ENCODE measurements at places on chromosomes 16 and 17.
A peak's percentile ranks its signal among the peaks of the same experiment; 100 is the strongest.

GRCh38 chr17:17060001-17060922 is 18.0 kb downstream of the MPRIP start:
- no peak for DNase-seq

DNA sequence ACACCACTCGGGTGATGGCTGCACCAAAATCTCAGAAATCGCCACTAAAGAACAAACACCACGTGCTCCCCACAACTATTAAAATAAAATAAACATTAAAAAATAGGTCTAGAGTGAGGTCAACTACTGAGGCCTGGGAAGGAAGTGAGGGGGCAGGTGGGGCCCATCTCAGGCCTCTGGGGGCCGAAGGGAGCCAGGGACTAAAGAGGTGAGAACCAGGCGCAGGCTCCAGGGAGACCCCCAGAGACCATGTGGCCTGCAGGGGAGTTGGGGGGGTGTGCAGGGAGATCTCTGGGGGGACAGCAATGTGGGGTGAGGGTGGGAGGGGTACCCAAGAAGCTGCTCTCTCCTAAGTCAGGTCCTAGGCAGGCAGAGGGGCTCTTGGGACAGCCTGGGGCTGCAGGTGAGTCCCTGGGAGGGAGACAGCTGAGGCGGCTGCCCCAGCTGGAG is 111.3 kb upstream of the SMURF2 start:
- DNase-seq: no peak

DNA sequence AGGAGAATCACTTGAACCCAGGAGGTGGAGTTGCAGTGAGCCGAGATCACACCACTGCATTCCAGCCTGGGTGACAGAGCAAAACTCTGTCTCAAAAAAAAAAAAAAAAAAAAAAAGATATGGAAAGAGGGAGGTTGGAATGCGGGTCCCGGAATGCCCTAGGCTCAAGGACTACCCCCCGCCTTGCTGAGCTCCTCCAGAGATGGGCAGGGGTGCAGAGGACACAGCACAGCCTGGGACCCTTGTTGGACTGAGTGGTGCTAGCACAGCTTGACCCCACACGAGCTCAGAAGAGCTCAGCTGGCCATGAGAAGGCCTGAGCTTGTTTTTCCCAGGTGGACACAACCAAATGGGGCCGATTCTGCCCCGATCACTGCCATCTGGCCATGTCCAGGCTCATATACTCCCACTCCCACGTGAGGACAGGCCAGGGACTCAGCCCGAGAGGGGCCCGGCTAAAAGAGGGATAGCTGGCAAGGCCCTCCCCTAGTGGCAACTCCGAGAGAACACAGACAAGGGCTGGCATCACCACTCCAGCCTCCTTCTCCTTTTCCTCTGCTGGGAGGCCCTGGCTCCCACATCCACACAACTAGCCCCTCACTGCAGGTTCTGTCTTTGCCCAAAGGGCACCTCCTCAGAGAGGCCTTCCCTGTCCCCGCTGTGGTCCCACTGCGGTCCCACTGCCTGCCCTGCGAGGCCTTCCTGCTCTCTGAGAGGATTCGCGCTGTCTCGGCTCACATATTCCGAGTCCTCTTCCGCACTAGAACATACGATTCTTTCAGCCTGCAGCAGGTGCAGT is 11.0 kb downstream of the SGCA start:
- DNase-seq: no peak

- DNase-seq: peak; percentile 15
Observed at GRCh38 chr17:8226536-8227237, 16.3 kb upstream of the AURKB start.

GRCh38 chr17:60641810-60642220 is 35.8 kb upstream of the BCAS3 start:
- DNase-seq: peak; percentile 3

- no peak for DNase-seq
Observed at GRCh38 chr17:82148997-82149396, 51.0 kb upstream of the FASN start.

DNA sequence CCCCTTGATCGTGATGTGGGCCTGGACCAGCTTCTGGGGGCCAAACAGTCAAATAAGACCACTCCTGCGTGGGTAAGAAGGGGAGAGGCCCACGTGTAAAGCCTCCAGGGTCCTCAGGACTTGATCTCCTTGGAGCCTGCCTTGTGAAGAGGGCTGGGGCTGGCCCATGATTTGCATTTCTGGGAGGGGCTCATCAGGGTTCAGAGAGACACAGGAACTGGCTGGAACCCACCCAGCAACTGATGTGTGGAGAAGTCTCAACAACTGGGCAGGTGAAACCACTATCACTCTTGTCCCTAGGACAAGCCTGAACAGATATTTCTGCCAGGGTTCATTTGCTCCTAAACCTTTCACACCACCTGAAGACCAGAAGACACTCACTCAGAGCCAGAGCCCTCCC is 214.7 kb downstream of the ZNF423 start:
- no peak for DNase-seq

- DNase-seq: no peak
Observed at GRCh38 chr16:88853325-88853941, 3.3 kb downstream of the GALNS start.

DNA sequence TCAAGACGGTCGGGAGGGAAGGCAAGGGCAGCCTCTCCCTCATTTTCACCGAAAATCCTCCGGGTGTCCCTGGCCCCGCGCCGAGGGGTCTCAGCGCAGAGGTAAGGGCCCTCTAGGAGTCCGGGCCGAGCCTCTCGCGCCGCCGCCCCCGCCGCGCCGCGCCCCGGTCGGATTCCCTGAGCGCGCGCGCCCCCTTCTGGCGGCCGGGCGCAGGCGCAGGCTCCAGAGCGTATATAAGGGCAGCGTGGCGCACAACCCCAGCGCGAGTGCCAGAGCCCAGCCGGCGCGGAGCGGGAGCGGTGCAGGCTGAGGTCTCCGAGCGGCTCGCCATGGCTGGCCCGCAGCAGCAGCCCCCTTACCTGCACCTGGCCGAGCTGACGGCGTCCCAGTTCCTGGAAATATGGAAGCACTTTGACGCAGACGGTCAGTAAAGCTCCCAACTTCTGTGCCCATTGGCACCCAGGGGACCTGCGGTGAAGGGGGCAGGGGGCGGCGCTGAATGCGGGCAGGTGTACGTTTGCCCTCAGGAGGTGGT is at the start of gene CALB2:
Gene CALB2 (plus strand): TSS at position 260 of the 535 bp plus-strand sequence. CDS start 70 bp downstream, at position 330.
- peak; percentile 5 for DNase-seq

DNA sequence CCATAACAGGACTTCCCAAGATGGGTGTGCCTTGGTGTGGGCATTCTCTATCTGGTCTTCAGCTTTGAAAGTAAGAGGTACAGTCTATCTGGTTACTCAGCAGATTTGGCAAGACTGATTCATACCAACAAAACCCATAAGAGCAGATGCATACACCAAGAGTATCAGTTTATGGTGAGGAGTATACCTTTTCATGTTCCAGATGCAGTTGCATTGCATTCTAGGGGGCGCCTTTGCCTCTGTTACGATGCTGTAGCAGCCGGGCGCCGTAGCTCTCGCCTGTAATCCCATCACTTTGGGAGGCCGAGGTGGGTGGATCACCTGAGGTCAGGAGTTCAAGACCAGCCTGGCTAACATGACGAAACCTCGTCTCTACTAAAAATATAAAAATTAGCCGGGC is 31.1 kb upstream of the CARMIL2 start:
- no peak for DNase-seq

DNA sequence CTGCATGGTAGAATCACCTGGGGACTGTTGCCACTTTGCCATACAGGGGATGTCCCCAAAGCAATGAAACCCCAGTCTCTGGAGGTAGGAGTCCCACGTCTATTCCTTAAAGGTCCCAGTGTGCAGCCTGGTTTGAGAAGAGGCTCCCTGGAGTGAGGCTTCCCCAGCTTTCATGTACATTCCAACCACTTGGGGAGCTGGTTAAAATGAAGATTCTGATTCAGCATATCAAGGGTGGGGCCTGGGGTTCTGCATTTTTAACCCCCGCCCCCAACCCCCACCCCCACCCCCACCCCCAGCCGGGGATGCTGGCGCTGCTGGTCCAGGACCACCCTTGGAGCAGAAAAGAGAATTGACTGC is 241.2 kb downstream of the FOXL1 start:
- no peak for DNase-seq

DNA sequence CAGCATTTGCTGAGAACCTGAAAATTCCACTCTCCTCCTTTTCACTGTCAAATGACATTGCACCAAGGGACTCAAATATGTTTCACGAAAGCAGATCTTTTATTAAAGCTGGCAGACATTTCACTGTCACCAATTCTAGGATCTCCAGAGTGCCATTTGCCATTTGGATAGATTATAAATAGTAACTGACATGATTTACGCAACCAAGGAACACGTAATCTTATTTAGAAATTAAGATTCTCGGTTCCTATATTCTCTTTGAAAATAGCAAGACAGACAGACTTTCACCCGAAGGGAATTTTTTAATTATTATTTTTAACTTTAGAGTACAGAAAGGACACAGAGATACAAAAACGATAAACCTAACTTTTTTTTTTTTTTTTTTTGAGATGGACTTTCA is 49.6 kb downstream of the ANKFY1 start:
- no peak for DNase-seq

DNA sequence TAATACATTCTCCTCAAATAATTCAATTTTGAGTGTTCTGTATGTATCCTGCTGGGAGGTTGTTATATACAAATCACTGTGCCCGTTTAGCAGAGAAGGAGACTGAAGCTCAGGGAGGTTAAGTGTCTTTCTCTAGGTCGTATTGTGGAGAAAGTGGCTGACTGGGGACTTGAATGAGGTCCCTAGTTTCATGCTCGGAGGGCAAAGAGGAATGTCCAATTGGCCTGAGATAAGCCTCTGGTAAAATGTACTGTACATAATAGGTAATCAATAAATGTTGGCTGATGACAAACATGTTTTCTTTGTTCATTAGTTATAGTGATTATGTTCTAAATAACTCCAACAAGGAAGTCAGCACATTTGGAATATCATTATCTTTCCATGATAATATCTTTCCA is 442.6 kb downstream of the UTP18 start:
- no peak for DNase-seq

GRCh38 chr16:87461466-87461991 is 31.3 kb downstream of the ZCCHC14 start:
- peak; percentile 44 for DNase-seq

- DNase-seq: no peak
Observed at GRCh38 chr17:7655541-7655840, 4.8 kb downstream of the ATP1B2 start.

DNA sequence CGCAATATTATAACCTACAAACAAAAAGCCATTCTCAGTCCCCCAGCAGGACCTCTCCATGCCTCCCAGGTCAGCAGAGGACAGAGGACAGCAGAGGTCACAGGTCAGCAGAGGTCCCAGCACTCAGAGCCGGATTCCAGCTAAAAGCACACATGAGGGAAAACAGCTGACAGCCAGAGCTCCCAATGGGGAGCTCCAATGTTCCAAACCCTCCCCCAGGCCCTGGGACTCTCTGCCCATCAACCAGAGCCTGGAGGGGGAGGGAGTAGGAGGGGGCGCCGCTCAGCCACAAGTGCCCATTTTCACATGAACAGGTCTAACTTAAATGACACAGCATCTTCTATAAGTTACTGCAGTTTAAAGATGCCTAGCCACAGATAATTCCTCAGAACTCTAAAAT is 77.5 kb downstream of the ANKRD11 start:
- no peak for DNase-seq

DNA sequence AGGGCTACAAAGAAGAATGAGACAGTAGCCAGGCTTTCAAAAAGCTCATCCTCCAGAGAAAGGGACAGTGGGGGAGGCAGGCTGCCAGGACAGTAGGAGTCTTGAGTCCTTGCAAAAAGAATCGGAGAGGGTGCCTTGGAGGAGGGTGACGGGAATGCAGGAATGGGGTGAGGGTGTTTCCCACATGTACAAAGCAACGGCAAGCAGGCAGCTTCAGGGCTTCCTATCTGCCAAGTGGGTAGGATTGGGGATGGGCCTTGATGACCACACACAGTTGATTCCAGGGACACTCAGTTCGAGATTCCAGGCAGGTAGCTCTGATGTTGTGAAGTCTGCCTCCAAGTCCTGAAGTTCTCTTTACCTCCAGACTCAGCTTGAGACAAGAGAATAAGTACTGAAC is 54.4 kb downstream of the C17orf67 start:
- DNase-seq: no peak

- DNase-seq: no peak
Observed at GRCh38 chr17:48030531-48030930, 7.1 kb downstream of the COPZ2 start.

DNA sequence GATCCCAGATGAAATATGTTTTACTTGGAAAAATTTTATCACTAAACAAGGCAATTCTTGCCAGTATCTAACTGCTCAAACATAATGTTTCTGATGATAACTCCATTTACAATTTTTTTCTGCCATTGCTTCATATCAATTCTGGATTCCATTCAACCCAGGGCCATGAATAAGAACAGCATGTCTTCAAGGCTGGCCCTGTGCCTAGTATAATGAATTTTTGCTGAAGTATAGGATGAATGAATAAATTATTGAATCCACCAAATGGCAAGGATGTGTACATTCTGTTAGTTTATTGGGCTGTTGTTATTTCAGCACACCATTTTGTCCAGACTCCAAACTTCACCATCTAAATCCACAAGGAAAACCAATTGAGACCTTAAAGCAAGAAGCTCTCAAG is 414.7 kb downstream of the HS3ST3B1 start:
- no peak for DNase-seq

- DNase-seq: no peak
Observed at GRCh38 chr16:68238029-68238345, 2.1 kb upstream of the ESRP2 start.

DNA sequence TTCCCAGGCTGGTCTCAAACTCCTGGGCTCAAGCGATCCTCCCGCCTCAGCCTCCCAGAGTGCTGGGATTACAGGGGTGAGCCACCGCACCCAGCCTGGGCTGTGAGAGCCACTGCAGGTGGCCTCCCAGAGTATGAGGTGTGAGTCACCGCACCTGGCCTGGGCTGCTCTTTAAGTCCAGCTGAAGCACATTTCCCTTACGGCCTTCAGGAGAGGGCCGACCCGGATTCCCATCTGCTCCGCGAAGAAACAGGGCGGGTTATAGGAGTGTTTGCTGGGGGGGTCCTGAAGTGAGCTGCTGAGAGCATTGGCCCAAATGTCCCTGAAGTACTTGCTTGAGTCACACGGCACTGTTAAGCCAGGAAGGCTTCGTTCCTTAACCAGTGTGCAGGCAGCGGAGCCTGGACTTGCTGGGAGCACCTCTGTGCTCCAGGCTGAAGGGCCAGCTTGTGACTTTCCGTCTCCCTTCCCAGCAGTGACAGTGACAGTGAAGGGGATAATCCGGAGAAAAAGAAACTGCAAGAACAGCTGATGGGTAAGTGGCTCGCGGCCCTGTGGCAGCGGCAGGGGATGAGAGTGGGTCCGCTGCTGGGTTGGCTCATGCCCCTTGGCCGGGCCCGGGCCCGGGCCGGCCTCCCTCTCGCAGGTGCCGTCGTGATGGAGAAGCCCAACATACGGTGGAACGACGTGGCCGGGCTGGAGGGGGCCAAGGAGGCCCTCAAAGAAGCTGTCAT is 7.2 kb downstream of the VPS4A start:
- DNase-seq: no peak

DNA sequence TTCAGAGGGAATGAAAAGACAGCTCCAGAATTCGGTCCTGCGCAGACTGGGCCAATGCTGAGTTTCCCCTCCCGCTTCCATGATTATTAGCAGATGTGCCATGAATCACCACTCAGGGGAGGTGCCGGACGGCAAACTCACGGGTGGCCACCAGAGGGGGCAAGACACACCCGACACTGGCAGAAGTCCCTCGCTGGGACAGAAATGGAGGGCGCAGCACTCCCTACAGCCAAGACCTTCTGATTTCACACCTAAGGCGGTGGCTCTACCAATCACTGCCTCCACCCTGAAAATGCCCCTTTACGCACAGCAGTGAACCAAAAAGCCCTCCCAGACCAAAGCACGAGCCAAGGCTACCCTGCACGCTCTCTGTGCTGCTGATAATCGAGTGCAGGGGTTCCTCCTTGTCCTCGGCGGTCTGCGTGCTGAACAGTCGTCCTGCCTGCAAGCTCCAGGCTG is 26.8 kb downstream of the TRAP1 start:
- DNase-seq: no peak

GRCh38 chr16:29745121-29745852 is 503 bp downstream of the C16orf54 start:
- no peak for DNase-seq
